ENCODE measurements at places on chromosomes 6 and 20.

DNA sequence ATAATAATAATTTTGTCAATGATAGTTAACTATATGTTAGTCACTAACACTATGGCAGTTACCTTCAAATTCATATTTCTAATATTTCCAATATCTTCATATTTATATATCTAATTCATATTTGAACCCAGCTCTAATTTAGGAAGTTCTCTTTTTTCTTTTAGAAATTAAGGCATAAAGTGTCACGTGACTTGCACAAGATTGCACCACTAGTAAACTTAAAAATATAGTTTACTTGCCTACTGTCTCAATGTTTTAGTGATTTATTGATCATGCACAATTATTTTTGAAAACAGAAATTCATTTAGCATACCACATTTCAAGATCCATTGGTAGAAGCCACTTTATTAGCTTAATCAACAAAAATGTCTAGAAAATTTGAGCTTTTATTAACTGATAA, 508.7 kb upstream of the ZNF337 start:
- no peak for DNase-seq

- no peak for DNase-seq
These were observed 508.1 kb upstream of the FLRT3 start for GRCh38 chr20:14845199-14846160.

DNA sequence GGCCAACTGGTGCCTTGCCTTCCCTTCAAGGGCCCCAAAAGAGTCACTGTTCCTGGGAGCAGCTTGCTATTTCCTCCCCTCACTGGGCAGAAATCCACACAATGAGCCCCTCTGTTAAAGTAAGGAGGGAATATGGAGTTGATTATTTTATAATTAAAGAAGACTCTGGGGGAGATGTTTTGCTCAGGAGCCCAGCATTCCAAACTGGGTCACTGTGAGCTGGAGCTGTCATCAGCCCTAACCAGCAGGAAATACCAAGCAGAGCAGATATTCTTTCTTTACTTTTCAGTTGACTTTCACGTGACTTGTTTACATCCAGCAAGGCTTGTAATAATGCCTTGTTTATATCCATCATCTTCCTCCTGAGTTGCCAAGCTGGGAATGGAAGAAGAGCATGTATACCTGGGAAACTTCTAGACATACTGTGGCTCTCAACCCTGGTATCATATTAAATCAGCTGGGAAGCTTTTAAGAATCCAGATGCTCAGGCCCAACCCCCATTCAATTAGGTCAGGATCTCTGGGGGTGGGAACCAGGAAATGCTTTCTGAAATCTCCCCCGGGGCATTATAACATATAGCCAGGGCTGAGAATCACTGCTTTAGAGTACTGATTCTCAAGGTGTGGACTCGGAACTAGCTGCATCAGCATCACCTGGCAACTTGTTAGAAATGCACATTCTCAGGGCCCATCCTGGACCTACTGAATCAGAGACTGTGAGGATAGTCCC, 175.6 kb upstream of the MYLIP start:
- DNase-seq, result no peak

DNA sequence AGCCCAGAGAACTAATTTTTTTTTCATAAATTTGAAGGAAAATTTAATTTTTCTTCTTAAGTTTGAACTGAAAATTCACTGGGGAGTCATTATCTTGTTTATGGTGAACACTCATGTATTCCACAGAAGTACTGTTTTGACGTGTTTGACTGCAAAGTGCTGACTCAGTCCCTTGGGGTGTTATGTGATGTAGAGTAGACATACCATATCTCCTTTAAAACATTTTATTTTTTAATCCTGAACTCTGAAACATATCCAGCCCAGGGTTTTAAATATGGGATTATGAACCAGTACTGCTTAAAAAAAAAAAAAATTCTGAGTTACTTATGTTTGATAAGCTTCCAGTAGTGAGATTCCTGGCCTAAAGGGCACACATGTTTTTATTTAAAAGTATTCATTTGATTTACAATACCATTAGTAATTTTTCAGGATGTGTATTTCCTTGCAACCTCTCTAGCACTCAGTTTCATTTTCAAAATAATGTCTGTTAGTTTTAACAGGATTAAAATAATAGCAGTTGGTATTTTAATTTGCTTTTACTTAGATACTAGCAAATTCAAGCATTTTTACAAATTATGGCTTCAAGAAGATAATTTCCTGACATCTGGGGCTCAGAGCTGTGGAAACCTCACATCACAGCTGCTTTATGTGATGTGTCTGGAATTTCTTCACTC, 81.7 kb upstream of the PDE10A start:
- no peak for DNase-seq

DNA sequence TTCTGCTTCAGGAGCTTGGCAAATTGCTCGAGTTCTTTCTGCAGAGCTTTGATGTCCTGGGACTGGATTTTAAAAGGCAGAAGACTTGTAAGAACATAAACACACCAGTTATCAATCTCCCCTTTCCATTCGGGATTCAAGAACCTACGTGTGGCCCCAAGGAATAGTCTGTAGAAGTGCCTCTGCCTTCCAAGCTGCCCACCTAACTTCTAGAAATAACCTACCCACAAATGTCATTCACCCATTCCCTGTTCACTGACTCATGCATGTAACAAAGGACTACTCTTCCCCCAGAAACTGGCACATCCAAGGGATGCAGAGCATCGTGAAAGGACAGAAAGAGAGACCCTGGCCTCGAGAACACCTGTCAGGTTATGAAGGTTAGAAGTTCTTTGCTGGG, 4.5 kb downstream of the POU5F1 start:
- DNase-seq, result no peak

DNA sequence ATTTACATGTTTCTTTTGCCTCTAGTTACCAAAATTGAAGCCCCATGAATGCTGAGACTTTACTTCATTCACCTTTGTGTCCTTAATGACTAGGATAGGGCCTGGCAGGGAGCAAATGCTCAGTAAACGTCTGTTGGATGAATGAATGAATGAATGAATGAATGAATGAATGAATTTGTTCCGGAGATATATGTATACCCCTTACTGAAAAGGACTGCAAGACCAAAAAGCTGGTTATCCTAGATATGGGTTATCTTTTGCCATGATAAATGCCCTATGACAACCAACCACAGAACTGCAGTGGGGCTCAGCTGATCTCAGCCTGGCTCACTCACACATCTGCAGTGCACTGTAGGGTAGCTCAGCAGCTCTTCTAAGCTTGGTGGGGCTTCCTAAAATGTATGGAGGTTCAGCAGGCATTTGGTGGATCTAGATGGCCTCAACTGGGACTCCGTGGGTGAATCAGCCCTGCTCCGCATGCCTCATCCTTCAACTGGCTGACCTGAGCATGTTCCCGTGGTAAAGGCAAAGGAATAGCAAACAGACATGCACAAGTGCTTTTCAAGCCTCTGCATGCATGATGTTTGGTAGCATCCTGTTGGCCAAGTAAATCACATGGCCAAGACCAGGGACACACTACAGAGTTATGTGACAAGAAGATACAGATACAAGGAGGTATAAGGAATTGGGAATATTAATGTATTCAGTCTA, 378.7 kb upstream of the SOX4 start:
- DNase-seq, result no peak

GRCh38 chr20:49756241-49756640, 42.6 kb upstream of the B4GALT5 start:
- DNase-seq, result no peak
